ENCODE measurements at places on chromosomes 1 and 21. TPM values are rescaled to one million over a fixed set of nuclear protein-coding genes. Genes with fewer than 3 reads are reported as not detected.

- no peaks in the 10 kb centered on the region for H3K27me3 ChIP-seq
- H3K4me1 ChIP-seq: peaks cover 63% of the 10 kb centered on the region
- no peaks in the 10 kb centered on the region for H3K36me3 ChIP-seq
Observed at GRCh38 chr1:225817611-225818061, 7.7 kb downstream of the EPHX1 start.

- DNase-seq: no peak
- peaks cover 4% of the 10 kb centered on the region for H3K4me1 ChIP-seq
- H3K27ac ChIP-seq: no peak overlapping the region
- no peaks in the 10 kb centered on the region for H3K27me3 ChIP-seq
- no peaks in the 10 kb centered on the region for H3K36me3 ChIP-seq
Observed at GRCh38 chr1:207903053-207903452, 7.9 kb downstream of the CD34 start.

GRCh38 chr1:150562446-150563339 is 13.5 kb downstream of the ADAMTSL4 start:
- no peak for DNase-seq
- H3K27ac ChIP-seq: peak overlapping the region; percentile 100
- peaks cover 22% of the 10 kb centered on the region for H3K36me3 ChIP-seq
- no peaks in the 10 kb centered on the region for H3K27me3 ChIP-seq
- H3K4me1 ChIP-seq: peaks cover 91% of the 10 kb centered on the region
- H3K4me3 ChIP-seq: no peak overlapping the region

RNU1-4 gene
- total RNA-seq: 2,748 TPM

DNA sequence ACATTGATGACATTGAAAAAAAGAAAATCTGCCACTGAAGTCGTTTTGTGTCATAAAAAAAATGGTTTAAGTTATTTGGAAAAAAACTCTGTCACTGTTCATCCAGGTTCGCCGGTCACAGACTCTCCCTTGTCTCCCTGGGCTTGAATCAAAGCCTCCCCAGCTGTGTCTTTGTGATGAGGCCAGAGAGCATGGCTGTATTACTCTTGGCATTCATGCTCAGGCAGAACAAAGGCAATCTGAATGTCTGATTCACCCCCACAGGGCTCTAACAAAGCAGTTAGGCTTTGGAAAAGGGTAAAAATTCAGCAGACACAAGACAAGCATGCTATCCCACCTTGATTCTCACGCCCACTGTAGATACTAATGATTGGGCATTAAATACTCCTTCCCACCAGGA is 304.3 kb upstream of the PLD5 start:
- H3K27ac ChIP-seq: no peak overlapping the region
- no peak for DNase-seq
- no peaks in the 10 kb centered on the region for H3K27me3 ChIP-seq
- no peaks in the 10 kb centered on the region for H3K4me1 ChIP-seq
- no peaks in the 10 kb centered on the region for H3K36me3 ChIP-seq

DNA sequence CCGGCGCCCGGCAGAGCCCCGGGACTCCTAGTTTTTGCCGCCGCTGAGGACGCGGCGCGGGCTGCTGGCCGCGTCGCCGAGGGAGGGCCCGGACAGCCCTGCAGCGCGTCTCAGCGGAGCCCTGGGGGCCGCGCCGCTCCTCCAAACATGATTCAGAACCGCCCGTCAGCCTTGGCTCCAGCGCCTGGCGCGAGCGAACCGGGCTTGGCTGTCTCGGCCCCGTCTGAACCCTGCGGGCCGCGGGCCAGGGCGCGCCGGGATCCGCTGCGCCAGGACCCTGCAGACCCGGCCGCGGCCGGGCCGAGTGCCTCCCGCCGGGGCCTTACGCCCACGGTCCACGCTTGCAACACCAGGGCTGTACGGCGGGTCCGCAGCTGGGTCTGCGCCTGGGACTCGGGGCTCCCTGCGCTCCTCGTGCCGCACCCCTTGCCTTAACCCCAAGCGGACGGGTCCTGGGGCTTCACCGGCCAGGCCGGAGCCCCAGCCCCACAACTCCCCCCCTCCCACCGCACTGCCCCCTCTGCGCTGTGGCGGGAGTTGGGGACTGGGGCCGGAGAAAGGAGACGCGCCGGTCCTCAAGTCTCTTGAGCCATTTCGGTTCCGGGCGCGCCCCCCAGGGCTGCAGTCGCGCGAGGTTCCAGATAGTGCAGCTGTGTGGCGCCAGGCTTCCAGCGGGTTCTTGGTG is 48.4 kb upstream of the CD34 start:
- H3K27me3 ChIP-seq: no peaks in the 10 kb centered on the region
- H3K36me3 ChIP-seq: no peaks in the 10 kb centered on the region
- H3K4me3 ChIP-seq: peak overlapping the region; percentile 35
- peak; percentile 77 for DNase-seq
- peaks cover 18% of the 10 kb centered on the region for H3K4me1 ChIP-seq

DNA sequence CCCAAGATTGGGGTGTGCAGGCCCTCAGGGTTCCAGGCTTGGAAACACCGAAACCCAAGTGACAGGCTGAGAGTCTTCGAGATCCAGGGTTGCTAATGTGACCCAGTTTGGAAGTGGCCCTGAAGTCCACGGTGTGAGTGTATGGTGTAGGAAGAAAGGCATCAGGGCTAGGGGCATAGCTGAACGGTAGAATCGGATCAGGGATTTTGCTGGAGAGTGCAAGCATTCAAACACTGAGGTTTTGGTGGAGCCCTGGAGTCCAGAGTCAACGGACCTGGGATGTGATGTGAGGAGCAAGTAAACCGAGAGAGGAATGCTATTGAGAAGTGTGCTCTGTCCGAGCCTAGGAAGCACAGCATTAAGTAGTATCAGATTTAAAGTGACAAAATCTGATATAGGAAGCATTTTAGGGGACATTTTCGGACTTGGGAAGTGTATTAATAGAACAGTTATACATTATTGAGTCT is 958 bp downstream of the NFYC start:
- H3K36me3 ChIP-seq: no peaks in the 10 kb centered on the region
- peak overlapping the region; percentile 70 for H3K4me3 ChIP-seq
- no peaks in the 10 kb centered on the region for H3K27me3 ChIP-seq

DNA sequence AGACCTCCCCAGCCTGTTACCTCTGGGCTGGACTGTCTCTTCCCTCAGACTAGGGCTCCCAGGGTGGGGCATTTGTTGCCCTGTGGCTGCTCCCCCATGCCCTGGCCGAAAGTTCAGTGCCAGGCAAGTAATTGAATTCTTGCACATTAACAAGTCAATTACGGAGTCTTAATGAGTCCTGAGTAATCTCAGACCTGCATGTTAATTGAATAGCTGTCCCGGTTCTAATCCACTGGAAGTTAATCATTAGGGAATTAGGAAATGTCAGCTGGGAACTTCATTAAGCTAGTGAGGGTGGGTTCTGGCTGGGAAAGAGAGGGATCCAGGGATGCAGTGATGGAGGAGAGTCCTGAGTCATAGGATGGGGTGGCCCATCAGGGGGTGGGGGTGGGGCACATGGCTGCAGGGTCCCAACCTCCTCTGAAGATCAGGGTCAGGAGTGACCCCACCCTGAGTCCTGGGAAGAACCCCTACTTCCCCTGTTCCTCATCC is 47.1 kb upstream of the CSF3R start:
- no peaks in the 10 kb centered on the region for H3K36me3 ChIP-seq
- H3K27me3 ChIP-seq: peaks cover 19% of the 10 kb centered on the region
- no peak overlapping the region for H3K4me3 ChIP-seq
- no peaks in the 10 kb centered on the region for H3K4me1 ChIP-seq

DNA sequence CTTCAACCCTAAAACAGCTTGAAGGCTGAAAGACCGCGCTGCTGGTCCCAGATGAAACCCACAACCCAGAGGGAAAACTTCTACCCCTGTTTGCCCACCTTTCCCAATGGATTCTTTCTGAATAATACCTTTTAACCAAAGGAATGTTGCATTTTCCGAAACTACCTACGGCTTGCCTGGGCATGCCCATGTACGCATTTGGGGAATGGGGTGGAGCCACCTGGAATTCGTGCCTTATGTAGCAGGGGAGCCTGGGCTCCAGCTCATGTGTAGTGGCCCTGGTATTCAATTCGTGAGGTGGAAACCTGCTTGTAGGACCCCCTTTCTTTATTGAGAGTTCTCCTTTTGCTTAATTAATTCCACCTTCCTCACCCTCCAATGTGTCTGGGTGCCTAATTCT is 256.6 kb upstream of the RGS18 start:
- no peak overlapping the region for H3K4me3 ChIP-seq
- no peak overlapping the region for H3K27ac ChIP-seq
- DNase-seq: no peak
- H3K36me3 ChIP-seq: no peaks in the 10 kb centered on the region

SFN gene
- total RNA-seq: 130 TPM

CTTNBP2NL gene
- total RNA-seq: 42.3 TPM

GRCh38 chr1:46084553-46085451 is 47.6 kb downstream of the PIK3R3 start:
- no peaks in the 10 kb centered on the region for H3K4me1 ChIP-seq
- H3K27ac ChIP-seq: no peak overlapping the region
- no peaks in the 10 kb centered on the region for H3K36me3 ChIP-seq
- DNase-seq: no peak
- no peak overlapping the region for H3K4me3 ChIP-seq

MROH9 gene
- total RNA-seq: 0.39 TPM

All from left lung (tissue), 14 donors.